ENCODE measurements at places on chromosomes 1 and 21.

DNA sequence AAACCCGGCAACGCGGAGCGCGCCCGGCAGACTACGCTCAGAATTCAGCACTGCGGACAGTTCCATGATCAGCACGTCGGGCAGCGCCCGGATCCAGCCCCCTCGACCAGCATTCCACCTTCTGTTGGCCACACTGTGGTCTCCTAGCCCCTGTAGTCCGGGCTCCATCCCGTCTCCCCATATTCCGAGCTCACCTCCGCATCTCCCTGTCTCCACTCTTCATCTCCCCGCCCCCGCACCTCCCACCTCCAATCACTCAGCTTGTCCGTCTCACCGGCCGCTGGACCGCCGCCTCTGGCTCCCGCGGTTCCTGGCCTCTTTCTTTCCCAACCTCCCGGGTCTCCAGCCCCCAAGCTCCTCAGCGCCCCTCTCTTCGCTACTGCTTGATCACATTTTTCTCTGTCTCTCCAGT, 500 bp downstream of the EPHA10 start:
- peak; percentile 80 for ATAC-seq

DNA sequence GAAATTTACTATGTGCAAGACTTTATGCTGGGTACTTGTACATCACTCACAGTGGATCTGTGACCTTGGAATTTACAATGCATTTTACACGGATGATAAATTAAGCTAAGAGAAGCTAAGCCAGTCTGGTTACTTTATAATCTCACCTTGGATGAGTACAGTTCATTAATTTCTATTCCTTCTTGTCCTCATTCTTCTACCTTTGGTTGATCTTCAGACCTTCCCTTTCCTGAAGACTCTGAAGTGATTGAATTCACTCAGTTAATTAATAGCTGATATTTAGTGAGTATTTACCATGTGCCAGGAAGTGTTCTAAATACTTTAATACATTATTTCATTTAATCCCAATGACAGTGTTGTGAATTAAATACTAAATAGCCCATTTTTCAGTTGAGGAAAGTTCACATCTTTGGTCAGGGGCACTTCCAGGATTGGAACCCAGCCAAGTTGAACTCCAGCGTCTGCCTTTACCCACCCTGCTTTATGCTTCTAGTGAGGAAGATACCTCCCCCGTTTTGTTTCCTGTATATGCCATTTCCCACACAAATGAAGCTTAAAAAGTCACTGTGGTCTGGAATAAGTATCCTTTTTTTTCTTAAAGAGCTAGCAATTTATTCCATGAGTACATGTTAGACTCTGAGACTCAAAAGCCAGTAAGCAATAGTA, 146.6 kb downstream of the TLR5 start:
- no peak for ATAC-seq

DNA sequence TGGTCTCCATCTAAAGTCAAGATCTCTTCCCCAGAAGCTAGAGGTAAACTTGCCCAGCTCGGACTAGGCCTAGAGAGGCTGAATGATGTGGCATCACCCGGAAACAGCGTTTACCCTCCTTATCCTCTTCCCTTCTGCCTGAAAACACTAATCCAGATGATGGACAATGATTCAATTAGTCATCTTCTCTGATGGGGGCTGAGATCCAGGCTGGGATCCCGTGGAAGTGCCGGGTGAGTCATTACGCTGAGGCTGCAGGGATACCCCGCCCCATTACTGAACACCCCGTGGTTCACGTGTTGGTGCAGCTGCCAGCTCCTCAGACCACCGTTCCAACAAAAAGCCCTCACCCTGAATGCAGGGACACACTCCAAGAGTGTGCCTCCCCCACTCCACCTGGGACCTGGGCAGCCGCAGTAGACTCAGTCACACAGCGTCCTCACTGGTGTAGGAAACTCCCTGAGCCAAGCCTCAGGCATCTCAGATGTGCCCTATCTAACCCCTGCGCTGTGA, 2.0 kb downstream of the S100A6 start:
- ATAC-seq: peak; percentile 79

DNA sequence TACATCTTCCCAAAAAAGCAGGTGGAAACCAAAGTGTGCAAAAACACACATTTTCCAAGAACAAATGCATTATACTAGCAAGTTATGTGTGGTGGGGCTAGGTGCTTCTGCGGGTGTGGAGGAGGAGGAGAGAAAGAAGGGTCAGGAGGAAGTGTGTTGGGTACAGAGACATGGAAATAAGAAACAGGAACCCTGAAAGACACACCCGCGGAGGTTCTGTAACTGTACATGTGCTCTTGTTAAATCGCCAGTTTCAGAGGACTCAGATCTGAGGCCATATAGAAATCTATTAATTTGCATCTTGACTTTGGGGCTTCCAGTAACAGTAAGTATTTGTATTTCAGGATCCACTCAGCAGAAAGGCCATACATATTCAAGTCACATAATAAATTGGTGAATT, 30.9 kb downstream of the ERG start:
- no peak for ATAC-seq

DNA sequence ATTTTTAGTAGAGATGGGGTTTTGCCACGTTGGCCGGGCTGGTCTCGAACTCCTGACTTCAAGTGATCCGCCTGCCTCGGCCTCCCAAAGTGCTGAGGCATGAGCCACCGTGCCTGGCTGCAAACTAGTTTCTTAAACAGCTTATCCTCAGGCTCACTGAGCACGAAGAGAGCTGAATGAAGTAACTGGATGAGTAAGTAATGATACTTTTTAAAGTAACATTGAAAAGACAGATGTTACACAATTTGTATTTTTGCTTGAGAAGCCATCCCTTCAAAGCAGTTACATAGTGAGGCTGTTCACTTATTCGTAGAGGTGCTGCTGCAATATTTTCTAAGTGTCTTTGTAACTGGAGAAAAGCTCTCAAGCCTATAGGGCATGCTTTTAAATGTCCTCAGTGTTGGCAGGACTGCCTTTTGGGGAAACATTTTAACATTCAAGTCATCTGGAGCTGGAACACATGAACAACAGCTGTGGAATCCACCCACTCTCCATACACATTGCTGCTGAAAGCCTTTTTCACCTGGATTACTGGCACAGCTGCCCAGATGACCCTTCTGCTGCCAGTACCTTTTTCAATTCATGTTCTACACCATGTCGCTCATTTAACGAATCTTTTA, 2.7 kb upstream of the YBX1 start:
- ATAC-seq: no peak

DNA sequence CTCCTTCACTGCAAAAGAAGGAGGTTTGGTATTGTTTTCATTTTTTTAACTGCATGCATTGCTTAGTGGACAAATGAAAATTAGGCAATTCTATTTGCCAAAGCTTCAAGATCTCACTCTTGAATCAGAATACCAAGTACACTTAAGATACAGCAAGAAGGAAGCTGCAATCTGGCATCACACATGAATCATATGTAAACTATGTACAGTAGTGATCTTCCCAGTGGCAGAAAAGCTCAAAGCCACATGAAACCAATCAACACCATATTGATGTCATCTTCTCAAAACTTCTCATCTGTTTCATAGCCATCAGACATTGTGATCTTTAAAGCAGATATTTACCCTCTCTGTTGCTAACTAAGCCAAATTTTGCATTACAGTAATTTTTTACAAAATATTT, 550.1 kb downstream of the LTN1 start:
- ATAC-seq: no peak

DNA sequence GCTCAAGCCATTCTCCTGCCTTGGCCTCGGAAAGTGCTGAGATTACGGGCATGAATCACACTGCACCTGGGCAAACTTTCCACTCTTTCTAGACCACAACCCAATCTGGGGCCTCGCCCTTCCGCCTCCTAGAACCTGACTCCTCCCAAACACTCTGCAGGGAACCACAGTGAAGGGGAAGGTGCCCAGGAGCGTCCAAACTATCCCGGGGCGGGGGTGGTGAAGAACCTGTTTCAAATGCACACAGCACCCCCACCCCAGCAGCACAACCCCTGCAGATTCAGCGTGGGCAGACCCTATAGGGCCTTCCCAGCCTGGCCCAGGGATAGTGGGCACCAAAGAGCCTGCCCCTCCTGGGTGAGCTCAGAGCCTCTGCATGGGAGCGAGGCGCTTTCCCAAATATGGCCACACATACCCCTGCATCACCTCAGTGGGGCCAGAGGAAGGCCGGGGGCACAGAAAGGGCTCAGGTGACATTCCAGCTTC, 86.9 kb downstream of the STUM start:
- ATAC-seq: no peak

DNA sequence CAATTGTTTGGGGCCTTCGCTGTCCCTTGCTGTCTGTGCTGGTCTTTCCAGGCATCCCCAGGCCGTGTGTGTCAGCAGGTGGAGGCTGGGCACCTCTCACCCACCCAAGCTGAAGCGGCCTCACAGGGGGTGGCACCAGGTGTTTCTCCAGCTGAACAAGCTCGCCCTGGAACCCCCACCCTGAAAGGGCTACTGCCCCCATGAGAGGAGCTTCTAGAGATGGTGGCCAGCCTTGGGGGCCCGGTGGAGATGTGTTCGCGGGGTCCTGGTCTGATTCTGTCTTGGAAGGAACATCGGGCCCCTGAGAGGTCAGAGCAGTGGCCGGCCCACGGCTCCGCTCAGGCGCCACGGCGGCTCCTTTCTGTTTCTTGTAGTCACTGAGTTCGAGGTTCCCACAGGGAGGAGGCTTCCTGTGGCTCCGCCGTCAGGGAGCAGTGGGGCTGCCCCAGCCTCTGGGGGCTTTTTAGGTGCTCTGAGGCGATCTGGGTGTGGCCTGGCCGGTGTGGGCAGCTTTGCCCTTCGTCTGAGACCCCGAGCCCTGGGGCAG, 46.9 kb downstream of the SKI start:
- no peak for ATAC-seq

GRCh38 chr1:202086579-202087350, 36.0 kb upstream of the GPR37L1 start:
- ATAC-seq: peak; percentile 77

GRCh38 chr1:214540324-214540723, 11.1 kb downstream of the PTPN14 start:
- ATAC-seq: peak; percentile 40

DNA sequence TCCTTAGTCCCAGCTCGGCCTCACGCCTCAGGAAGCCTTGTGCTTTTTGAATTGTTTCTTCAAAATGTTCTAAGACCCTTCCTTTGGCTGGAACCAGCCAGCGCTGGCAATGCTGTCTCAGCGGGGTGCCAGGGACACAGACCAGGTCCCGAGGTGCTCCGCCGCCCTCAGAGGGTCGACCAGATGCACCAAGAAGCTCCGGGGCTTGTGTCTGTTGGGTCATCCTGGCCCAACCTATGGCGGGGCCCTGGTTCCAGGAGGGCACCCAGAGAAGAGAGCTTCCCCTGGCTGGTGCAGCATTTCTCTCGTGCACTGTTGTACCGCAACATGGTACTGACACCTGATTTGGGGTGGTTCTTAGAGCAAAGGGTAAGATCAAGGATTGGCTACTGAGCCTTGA, 40.1 kb upstream of the BECN2 start:
- no peak for ATAC-seq

DNA sequence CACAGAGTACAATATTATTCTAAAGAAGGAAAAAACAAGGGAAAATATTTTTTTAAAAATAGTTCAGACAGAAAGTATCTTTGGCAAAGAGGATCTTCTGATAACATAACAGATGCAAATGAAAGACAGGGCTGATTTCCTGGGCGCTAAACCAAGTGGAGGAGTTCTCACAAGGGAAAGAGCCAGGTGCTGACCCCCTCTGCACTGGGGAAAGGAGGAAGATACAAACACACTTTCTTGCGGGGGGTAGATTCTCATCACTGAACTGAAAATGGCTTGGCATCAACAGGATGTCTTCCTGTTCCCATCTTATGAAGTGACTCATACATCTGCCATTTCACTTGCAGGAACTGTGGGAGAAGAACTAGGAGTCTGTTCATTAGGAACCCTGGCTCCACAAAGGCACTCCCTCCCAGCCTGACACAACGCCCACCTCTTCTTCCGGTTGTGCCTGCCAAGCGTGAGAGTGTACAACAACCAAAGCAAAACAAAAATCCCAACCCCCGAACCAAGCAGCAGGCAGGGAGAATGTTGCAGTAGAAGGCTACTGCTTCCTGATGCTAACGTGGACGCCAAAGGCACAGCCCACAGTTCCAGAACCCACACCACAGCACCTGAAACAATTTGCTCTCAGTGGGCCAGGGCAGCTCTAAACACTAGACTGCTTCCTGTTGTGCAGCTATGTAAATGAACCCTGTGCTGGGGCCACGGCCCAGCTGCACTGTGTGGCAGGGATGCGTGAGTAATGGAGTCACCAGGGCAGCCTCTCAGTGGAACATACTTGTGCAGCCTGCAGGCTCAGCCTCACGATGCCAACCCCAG, 51.0 kb downstream of the GADD45A start:
- ATAC-seq: peak; percentile 97

DNA sequence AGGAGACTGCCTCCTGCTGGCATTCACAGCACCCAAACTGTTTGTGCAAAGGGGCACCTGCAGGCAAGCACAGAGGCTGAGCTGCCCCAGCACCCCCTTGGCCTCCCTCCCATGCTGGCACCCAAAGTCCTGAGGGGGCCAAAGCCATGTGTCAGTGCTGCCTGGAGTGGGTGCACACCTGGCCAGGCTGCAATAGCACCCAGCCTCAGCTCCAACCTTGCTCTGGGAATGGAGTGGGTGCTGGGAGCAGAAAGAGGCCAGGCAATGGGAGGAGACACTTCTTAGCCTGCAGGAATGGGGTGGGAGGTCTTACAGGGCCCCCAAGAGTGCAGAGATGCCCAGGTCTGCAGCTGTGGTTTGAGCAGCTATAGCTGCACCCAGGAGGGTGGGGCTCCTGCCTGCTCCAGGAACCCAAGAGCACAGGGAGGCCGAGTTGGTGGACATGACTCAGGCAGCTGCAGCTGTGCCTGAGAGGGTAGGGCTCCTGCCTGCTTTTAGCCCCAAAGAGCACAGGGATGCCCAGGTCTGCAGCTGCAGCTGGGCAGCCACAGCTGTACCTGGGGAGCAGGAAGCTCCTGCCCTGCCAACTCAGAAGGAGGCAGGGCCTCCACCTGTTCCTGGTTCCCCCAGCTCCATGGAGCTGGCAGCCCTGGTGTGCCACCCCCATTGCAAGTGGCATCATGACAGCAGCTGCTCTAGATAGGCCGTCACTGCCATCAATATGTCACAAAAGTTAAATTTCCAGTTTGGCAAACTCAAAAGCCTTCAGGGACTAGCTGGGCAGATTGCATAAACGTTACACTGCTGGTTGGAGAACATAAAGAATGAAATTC, 5.3 kb upstream of the CHD1L start:
- peak; percentile 83 for ATAC-seq

DNA sequence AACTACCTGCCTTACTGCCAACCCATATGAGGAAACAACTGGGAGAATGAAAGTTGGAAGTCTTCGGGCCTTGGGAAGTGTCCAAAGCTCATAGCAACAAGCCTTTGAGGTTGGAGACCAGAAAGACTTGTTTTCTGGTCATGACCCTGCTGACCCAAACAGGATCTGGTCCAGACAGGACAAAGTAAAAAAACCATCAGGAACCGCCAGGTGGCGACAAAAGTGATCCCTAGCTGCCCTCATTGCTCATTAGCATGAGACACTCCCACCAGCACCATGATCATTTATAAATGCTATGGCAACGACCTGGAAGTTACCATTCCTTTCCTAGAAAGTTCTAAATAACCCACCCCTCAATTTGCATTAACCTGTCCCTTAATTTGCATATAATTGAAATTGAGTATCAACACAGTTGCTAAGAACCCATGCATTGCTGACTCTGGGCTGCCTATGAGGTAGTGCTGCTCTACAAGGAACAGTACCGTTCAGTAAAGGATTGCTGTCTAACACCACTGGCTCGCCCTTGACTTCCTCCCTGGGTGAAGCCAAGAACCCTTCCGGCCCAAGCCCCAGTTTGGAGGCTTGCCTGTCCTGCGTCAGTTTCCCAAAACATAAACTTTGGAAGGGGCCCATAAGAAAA, 89.0 kb downstream of the URB2 start:
- no peak for ATAC-seq

- ATAC-seq: no peak
Observed at GRCh38 chr1:87279536-87279875, 49.2 kb upstream of the LMO4 start.

- ATAC-seq: no peak
Observed at GRCh38 chr1:66729119-66729518, 23.1 kb upstream of the DYNLT5 start.
